Effector CD4-positive, alpha-beta T cell (primary cell): ENCODE measurements at places on chromosomes 7 and 10.

GRCh38 chr10:75736889-75737579, 305.6 kb downstream of the LRMDA start:
- no peak for DNase-seq

- DNase-seq = no peak
Measured at GRCh38 chr10:46525177-46525823, 31.2 kb downstream of the GPRIN2 start.

DNA sequence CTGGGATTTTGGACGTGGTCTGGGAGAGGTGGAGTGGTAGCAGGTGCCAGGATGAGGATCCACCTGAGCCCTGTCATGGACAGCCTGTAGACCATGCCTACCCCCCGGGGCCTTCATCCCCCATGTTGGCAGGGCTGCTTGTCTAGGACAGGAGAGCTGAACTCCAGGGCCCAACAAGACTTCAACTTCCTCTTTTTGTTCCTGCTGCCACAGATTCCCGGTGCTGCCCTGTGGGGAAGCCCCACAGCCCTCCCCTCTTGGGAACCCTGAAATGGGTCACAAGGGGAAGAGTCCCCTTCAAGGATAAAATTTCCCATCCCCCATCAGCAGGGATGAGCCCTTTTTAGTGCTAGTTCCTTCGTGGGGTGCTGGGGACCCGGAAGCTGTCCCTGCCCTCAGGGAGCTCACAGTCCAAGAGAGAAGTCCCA, 1.3 kb upstream of the CUEDC2 start:
- no peak for DNase-seq

GRCh38 chr10:119211625-119212441, 4.5 kb downstream of the GRK5 start:
- DNase-seq = no peak

GRCh38 chr10:78540355-78541076, 506.9 kb downstream of the RPS24 start:
- no peak for DNase-seq

DNA sequence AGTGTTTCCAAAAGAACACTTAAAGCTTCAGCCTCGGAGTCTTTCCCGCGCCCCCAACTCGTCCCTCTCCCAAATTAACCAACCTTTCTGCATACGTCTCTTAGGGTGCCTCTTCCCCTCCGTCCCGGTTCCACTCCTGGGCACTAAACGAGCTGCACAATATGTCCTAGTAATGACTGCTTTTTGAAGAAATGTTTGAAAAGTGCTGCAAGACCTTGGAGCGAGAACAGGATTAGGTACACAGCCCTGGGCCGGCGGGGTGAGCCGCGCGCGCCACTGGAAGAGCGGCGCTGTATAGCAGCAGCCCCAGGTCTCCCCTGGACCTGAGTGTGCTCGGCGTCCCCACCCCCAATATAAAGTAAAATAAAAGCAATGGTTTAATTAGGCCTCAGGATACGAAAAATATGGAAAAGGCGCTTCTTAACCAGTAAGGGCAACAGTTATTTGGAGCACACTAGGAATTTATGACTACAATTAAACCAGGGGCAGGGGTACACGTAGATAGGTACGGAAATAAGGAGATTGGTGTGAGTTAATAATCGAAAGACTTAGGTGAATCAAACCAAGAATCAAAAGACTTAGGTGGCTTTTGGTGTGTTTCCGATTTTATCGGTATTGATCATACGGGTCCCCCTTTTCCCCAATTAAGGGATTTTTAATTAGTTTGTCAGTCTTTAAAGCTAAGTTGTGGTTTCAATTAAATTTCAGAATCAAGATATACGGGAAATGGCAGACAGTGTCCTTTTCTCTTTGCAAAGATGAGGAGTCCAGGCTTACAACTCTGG, 1.9 kb downstream of the TET1 start:
- DNase-seq = no peak

DNA sequence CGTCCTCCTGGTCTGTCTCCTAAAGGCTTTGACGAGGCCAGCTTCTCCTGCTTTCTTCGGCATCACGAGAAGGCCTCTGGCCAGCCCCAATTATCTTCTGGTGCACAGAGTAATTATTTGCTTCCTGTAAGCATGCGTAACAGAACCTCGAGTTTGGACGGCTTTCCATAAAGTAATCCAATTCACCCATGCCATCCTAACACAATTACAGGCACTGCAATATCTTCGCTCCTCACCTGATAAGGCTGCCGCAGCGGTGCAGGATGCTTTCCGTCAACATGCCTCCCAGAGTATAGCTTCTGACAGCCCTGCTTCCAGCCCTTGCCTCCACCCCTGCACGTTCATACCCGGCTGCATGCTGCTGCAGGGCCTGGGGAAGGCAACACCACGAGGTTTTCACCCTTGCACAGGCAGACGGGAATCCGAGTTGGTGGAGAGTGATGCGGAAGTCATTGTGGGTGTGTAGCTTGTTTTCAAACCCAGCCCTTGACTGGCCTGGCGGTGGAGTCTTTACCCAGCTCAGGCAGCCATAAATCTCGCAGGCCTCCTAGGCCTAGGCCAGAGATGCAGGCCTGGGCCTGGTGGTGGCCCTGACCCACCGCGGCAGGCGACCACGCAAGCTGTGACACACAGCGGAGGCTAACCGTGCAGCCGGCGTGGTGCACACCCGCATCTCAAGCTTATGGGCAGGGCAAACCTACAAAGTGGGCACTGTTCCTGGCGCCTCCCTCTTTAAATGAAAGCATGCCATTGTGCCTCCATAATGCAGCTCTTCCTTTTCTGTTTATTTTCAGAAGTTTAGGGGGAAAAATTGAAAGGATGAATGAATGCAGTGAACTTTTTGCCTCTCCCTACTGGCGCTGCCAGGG, 12.7 kb downstream of the EBF3 start:
- no peak for DNase-seq

DNA sequence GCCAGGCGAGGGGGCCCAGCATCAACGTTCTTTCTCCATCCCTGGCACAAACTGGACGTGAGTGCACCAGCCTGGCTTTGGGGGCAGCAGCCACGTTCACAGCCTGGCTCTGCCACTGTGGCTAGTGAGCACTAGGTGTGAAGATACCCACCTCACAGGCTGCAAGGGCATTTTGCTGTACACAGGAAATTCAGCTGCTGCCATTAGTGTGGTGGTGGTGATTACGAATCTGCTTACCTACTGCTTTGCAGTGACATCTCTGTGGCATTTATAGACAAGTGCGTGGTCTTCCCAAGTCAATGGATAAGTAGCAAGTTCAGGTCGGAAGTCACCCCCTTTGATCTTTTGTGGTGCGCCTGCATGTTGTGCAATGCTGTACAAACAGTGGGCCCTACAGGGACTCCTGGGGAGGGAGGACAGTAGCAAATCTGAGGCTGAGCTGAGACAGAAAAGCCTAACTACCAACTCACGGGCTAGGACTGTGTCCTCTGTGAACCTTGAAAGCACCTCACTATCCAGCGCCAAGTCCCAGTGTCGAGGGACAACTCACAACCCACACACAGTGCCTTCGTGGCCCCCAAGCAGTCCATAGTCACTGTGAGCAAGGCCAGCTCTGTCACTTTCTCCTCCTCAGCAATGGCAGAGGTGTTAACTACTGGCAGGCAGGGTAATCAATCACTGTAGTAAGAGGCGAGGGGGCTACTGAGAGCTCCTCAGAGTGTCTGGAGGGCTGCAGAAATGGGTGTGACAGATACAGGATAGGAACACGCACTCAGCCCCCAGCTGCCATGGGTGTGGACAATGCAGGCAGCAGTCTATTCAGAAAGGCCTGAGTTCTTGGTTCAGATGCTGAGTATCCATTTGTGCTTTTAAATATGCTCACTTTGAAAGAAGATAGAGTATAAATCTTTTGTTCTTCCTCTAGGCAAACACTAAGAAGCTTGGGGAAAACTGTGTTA, 17.0 kb upstream of the MMP21 start:
- DNase-seq = no peak

GRCh38 chr10:117533507-117534281, 8.9 kb upstream of the EMX2 start:
- DNase-seq = no peak

GRCh38 chr7:79922894-79923293, 211.7 kb upstream of the GNAI1 start:
- DNase-seq = no peak

DNA sequence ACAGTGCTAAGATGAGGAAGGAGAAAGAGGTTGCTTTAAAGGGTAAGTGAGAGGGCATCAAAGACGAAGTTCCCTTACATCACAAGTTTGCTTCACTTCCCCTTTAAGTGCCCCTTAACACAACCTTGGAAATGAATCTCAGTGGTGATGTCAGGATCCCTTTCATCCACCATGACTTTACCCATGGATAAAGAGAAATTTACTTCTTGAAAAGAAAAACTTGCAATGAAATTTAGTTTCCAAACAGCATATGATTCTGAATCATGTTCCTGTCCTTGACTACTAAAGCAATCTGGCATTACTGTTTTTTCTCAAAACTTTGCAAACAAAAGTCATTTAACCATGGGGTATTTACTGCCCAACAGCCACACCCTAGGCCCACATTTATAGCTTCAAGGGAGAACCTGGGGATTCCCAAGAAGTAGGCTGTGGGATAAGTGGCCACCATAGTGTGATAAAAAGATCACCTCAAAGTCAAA, 135.9 kb downstream of the ITGB8 start:
- no peak for DNase-seq

DNA sequence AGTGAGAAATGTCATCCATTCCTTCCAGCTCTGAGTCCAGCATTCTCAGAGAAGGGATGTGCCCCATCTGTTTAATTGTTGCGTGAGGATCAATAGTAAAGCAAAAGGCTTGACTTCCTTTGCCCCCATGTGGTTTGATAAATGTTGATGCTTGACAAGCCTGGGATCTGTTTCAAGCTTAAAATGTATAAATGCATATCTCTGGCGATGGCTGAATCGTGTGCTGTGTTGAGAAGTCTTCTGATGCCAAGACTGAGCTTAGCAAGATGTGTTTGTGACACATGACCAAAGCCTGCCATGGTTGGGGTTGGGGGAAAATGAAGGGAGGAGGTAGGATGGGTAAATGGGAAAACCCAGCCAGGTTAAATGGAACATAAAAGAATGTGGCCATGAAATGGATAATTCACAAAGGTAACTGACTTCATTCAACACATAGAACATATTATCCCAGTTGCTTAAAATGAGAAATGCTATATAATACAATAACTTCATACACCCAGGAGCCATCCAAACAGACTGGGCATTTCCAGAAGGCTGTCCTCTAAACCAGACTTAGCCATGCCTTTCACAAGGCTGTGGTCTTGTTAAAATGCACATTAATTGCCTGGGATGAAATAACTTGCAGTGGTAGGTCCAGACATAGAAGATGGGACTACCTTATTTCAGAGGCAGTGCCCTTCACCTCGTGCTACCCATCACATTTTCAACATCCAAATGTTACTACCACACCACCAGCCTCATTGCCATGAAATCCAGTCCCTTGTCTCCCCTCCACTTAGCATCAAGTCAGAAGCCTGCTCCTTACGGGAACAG, 147.3 kb upstream of the PDE1C start:
- no peak for DNase-seq

DNA sequence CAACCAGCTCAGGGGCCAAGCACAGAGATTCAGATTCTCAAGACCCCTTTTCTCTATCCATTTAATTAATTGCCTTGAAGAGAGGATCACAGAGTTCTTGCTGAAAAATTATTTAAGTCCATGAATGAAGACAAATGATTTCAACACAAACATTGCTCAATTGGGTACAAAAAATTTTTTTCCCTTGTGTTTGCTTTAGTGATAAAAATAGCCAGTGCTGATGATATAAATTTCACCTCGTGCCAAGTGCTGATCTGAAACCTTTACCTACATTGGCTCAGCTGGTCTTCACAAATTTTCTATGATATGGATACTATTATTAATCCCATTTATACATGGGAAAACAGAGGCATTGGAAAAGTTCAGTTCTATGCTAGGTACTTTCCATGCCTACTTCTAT, 377.1 kb downstream of the NRG3 start:
- no peak for DNase-seq

- no peak for DNase-seq
Measured at GRCh38 chr10:76738991-76739390, 898.6 kb downstream of the KCNMA1 start.

DNA sequence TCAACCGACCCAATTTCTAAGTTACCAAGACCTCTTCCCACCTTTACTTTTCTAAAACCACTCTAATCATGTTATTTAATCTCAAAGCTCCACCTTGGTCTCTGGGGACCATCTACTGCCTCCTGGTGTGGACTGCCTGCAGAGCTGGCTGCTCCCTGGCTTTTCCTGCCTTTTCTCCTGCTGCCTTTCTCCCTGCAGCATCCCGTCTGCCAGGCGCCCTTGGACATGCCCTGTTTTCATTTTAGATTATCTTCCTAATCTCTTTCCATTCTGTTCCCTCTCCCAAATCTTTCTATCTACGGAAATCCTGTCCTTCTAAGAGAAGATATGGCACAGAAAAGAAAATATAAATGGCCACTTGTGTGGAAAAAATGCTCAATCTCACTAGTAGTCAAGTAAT, 23.1 kb downstream of the TCAF1 start:
- no peak for DNase-seq

- no peak for DNase-seq
Measured at GRCh38 chr10:55629793-55630490, 731.1 kb downstream of the ZWINT start.

GRCh38 chr10:49841615-49842332, 79.7 kb upstream of the OGDHL start:
- no peak for DNase-seq

DNA sequence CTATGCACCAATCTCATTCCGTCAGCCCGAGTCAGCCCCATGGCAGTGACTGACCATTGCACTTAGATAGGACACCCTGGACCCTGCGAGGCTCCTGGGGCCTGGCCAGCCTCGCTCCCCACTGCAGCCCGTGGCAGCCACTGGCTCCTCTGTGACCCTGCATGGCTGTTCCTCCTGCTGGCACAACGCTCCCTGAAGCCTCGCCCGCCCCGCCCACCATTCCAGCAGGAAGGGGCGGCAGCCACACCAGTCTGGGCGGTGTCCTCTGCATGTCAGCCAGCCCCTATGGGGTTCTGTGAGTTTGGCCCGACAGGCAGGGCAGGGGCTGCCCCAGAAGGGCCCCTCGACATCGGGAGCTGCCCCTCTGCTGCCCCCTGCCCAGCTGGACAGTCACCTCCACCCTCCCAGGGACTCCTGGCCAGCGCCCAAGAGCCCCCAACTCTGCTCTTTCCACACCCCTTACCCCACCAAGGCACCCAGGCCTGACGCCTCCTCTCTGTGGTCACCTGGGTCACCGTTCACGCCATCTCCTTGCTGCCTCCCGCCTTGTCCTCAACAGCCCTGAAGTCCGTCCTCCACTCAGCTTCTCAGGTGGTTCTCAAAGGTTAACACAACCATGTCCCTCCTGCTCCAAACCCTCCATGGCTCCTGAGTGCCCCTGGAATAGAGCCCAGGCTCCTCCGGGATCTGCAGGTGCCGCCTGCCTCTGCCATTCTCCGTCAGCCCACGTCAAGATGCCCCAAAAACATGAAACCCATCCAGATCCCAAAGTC, 103.5 kb downstream of the MICALL2 start:
- no peak for DNase-seq

- DNase-seq = peak; percentile 17
Measured at GRCh38 chr7:37311355-37311754, 137.3 kb downstream of the ELMO1 start.

GRCh38 chr7:133234961-133235875, 17.7 kb upstream of the EXOC4 start:
- no peak for DNase-seq
